ENCODE measurements at places on chromosomes 3 and 15.

- DNase-seq: no peak
Measured at GRCh38 chr3:119664850-119665379, 4.5 kb upstream of the POPDC2 start.

GRCh38 chr3:196124608-196125007 lies 42.7 kb upstream of the TFRC start:
- DNase-seq: no peak

DNA sequence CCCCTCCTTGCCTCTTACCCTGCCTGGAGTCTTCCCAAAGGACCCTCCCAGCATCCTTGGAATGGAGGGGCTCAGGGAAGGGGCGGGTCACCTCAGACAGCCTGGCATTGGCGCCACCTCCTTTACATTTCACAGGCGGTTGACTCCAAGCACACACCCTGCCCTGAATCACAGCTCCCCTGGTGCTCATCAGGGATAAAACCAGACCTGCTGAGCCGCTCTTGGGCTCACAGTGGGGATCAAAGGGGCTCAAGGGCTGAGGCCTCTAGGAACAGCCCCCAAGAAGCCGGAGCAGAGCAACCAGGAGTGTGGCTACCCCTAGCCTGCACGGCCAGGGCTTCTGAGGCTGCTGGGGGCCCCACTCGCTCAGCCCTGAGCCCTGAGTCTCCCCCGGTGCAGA lies 16.6 kb downstream of the LINGO1 start:
- DNase-seq: no peak

DNA sequence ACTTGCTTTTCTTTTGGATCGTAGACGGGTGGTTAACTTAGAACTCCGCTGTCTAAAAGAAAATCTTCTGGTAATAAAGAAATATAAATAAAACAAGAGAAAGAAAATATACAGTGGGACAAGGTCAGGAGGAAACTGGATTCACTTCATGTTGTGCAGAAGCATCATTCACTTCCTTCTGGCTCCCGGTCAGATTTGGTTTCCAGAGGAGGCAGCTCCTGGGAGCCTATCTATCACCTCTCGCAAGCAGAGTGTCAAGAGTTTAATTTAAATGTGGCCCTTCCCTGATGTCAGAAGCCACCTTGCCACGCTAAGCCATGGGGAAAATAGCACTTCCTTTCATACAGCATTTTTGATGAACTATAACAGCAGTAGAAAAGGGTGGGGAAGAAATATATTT lies 139.1 kb downstream of the NSMCE3 start:
- DNase-seq: no peak

All from cortex of kidney (tissue), 1 donor.